ENCODE measurements at places on chromosomes 2 and 18. TPM values are rescaled to one million over a fixed set of nuclear protein-coding genes. Genes with fewer than 3 reads are reported as not detected.

G6PC2 gene
- total RNA-seq, result not detected

PLCL1 gene
- total RNA-seq, result under 0.01 TPM

POMC gene
- total RNA-seq, result not detected

RASGRP3 gene
- total RNA-seq, result 11.2 TPM

SLC30A3 gene
- total RNA-seq, result not detected

LMAN1 gene
- total RNA-seq, result 217 TPM

FLACC1 gene
- 1.4 TPM for total RNA-seq

DPP4 gene
- total RNA-seq, result 636 TPM

MTCL1 gene
- 53.5 TPM for total RNA-seq

SCN9A gene
- total RNA-seq, result 60.1 TPM

STEAP3 gene
- 74.0 TPM for total RNA-seq

TNFRSF11A gene
- total RNA-seq, result 0.43 TPM

CERKL gene
- total RNA-seq, result 0.14 TPM

IL18RAP gene
- not detected for total RNA-seq

ANKRD53 gene
- 0.72 TPM for total RNA-seq

PARD3B gene
- total RNA-seq, result 26.0 TPM

COL5A2 gene
- total RNA-seq, result 421 TPM

XDH gene
- 2.0 TPM for total RNA-seq

DNAH6 gene
- total RNA-seq, result under 0.01 TPM

CFAP65 gene
- total RNA-seq, result not detected

CXCR1 gene
- total RNA-seq, result not detected

PARD6G gene
- total RNA-seq, result 4.4 TPM

BMP10 gene
- 0.44 TPM for total RNA-seq

ANKRD30B gene
- 0.88 TPM for total RNA-seq

SAG gene
- total RNA-seq, result not detected

PAIP2B gene
- total RNA-seq, result under 0.01 TPM

ARHGAP15 gene
- total RNA-seq, result not detected

ADRA2B gene
- total RNA-seq, result not detected

CFLAR gene
- 114 TPM for total RNA-seq

XIRP2 gene
- 1.9 TPM for total RNA-seq

SLC4A5 gene
- total RNA-seq, result 0.29 TPM

All from placental pericyte (primary cell).